K562 (cell line): ENCODE measurements at places on chromosomes 2 and 18. TPM values are rescaled to one million over a fixed set of nuclear protein-coding genes. Genes with fewer than 3 reads are reported as not detected.

CELF4 gene
- 0.24 TPM in 1 of 2 replicates, not detected in the other for total RNA-seq

PLGLB1 gene
- total RNA-seq: 0.27 TPM in 1 of 2 replicates, not detected in the other

DNA sequence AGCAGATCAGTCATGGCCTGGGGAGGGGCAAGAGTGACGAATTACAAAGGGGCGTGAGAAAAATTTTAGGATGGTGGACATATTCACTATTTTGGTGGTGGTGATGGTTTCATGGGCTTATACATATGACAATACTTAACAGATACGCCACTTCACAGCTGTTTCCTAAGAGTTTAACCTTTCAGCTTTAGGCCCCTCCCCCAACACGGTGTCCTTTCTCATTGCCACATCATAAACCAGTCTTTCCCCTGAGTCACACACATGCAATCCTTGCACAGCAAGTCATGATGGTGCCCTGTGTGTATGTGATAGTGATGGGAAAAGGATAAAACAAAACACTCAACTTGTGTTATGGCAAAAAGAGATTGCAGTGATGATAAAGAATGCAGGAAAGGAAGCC lies 47.6 kb upstream of the IL1R1 start:
- peak; percentile 68 for DNase-seq

DNA sequence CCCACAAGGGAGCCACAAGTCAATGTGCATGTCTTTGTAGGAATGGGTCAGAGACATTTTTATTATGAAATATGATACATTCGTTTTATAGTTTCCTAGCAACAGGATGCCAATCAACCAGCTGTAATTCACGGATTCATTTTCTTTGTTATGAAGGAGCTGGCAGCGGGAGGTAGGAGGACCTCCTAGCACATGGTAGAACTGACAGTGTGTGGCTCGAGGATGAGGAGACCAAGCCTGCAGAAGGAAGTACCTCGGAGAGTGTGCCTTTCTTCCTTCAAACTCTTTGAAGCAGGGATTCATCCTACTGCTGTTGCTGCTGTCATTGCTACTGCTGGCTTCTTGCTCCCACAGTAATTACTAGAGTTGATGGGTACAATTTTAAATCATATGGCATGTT lies 504.8 kb upstream of the KLHL29 start:
- DNase-seq: no peak

- no peak for DNase-seq
Observed at GRCh38 chr2:187139469-187139868, 290.5 kb upstream of the ZSWIM2 start.

DNA sequence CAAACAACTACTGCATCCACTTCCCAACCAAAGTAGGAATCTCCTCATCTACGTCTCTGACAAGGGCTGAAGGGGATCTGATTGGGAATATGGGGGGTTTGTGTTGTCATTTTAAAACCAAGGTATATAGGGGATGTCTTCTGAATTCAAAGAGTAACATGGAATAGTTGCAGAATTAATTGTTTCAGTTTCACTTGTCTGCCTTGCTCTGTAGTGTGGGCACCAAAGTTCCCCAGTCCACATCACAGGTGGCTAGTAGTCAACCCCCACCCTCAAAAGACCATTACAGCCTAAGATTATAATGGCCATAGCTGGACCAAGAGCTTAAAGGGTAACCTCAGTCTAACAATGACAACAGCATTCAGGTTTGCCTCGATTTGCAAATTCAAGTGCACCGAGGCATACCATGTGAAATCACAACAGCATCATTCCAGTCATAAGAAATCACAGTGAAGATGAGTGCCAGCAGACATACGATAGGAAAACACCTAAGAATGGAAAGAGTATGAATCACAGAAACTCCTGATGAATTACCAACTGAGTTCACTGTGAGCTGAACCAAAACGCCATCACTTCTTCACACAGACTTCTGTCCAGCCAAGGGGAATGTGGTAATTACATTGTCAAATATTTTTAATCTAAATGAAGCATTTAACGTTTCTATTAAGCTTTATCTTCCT lies 52.4 kb downstream of the MYO5B start:
- DNase-seq: no peak

- no peak for DNase-seq
Observed at GRCh38 chr2:6730003-6730402, 135.7 kb downstream of the CMPK2 start.

DNA sequence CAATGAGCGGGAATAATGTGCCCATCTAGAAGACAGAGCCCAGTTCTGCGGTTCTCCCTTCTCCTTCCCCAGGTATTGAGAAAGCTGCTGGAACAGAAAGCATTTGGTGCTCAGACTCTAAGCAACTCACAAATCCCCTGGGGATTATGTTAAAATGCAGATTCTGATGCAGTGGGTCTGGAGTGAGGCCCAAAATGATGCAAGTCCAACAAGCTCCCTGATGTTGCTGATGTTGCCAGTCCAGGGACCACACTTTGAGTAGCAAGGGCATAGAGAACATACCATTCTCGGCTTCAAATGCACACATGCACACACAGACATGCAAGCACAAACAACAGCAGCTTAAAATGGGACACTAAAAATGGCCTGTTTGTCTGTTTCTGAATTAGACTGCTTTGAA lies 274.8 kb upstream of the NCKAP5 start:
- no peak for DNase-seq

DNA sequence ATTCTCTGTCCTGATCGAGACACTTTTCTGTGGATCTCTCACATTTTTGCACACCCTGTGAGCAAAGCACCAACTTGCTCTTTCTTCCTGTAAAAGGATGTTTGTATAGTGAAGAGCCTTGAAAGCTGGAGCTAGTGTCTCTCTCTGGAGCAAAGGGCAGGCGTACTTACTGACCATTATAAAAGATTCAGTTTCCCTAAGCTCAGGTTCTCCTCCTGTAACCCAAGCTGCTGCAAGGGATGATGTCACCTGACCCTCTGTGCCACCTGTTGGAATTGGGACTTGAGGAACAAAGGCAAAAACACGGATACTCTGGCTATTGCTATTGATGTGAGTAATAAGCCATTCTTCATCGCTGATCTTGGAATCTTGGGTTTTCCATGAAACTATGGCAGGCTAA lies 52.6 kb upstream of the NEMP2 start:
- no peak for DNase-seq

DNA sequence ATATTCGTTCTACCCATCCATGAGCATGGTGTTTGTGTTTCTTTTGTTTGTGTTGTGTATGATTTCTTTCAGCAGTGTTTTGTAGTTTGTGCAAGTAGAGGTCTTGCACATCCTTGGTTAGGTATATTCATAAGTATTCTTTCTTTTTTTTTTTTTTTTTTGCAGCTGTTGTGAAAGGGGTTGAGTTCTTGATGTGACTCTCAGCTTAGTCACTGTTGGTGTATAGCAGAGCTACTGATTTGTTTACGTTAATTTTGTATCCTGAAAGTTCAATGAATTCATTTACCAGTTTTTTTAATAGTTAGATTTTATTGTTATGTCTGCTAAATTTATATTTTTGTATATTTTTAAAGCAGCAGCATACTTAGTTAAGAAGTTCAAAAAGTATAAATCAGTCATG lies 834.4 kb upstream of the NRXN1 start:
- no peak for DNase-seq

DNA sequence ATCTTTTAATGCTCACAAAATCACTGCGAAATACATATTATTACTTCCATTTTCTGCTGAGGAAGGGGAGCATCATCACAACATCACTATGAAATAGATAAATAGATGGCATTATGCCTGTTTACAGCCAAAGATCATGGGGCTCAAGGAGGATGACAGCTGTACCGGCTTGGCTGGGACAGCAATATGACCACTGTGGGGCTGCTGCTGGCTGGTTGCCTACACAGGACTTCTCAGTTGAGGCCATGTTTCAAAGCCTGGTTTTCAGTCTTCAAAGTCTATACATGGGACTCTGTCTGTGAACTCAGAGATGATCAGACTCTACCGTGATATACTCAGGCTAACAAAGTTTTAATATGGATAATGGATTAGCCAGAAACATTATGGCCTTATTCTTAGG lies 58.7 kb downstream of the SPATS2L start:
- no peak for DNase-seq

DNA sequence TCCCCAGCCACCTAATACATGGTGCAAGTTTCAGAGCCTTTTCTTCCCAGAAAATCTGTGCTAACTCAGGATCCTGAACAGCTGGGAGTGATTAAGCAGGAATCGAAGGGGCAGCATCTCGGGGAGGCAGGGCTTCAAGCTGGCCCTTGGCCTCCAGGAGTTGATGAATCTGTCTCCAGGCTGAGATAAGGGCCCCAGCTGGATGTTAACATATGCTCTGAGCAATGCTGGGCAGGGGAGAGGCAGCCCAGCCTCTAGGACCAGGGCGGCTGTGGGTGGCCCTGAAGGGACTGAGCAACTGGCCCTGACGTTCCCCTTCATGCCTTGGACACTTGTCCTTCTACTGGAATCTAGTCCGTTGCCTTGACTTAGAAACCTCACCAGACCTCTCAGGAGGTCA lies 84.1 kb upstream of the EPC2 start:
- no peak for DNase-seq

DNA sequence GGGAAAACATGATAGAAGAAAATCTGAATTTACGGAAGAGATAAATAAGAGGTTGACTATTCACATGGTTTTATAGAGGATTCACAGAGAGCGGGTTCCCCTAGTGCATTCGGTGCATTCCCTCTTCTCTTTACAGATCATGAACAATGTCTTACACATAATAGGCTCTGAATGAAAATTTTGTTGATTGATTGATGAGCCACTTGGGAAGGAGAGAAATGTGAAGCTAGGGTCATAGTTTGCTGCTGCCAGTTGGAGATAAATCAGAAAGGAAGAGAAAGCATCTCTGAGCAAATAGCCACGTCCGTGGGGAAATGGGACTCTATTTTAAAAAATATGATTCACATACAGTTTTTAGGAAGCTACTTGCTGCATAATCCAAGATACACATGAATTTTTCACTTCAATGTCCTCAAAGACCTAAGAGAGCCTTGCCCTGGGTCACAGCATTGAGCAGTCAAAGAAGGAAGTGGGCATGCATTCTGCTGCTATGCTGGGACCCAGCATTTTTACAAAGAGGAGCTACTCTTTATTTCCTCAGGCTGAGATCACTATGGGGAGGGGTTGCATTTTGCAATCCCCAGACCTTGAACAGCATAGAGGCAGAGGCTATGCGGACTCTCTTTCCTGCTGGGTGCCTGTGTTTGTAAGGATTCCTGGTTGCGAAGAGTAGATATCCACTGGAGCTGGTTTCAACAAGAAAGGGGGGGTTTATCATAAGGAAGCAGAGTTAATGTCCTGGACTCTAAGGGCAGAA lies 395.3 kb downstream of the TSN start:
- no peak for DNase-seq
